ENCODE measurements at places on chromosomes 5 and 9.
A peak's percentile ranks its signal among the peaks of the same experiment; 100 is the strongest.

- DNase-seq, result no peak
These were observed 6.0 kb downstream of the EEIG1 start for GRCh38 chr9:127974769-127975261.

- DNase-seq, result peak; percentile 44
These were observed 24.3 kb downstream of the PTPDC1 start for GRCh38 chr9:94108584-94108983.

DNA sequence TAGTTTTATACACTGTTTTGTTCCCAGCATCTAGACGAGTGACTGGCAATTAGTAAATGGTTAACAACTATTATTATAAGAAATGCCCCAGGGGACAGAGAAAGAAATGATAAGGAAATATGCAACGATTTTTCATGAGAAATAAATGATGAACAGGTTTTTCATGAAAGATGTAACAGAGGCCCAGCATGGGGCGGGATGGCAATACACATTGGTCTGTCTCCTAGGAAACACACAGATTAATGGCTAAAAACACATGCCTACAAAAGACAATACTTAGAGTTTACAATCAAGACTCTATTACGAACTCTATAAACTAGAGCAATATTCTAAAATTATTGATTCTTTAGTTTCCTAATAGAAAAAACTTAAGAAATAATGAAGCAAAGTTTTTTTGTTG lies 441.5 kb upstream of the CDH9 start:
- DNase-seq, result no peak

DNA sequence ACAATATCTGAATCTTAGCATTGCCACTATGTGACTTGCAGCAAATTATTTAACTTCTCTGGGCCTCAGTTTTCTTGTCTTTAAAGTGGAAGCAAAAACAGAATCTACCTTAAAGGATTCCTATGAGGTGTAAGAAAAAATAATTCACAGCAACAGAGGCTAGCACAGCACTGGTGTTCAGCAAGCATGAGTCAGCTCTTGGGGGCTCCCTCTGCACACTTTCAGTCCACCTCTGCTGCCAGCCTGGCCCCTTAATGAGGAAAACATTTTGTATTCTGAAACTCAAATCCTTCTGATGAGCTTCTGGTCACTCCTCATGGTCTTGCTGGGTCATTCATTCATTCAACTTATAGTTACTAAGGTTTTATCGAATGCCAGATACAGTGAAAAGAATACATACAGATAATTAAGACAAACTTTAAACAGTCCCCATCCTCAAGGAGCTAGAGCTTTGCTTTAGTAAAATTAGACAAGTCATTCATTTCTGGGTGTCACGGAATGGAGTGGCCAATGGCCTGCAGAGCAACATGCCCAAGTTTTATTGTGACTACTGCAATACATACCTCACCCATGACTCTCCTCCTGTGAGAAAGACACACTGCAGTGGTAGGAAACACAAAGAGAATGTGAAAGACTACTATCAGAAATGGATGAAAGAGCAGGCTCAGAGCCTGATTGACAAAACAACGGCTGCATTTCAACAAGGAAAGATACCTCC lies 26.8 kb upstream of the IQGAP2 start:
- DNase-seq, result no peak

DNA sequence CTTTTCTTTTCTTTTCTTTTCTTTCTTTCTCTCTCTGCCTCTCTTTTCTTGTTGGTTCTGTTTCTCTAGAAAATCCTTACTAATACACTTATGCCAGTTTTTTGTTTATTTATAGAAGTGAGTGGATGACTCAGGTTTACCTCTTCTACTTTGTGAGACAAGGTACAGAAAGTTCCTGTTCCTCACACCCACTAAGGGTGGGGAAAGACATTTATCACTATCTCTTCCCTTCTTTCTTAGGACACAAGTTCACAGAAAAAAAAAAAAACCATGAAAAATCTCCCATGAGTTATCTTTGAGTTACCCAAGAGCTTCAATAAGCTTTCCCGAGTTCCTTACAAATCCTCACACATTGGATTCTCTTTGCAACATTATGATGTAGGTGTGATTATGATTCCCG lies 60.9 kb upstream of the CD180 start:
- peak; percentile 70 for DNase-seq

GRCh38 chr9:12182806-12183205 lies 510.4 kb upstream of the TYRP1 start:
- no peak for DNase-seq

- peak; percentile 44 for DNase-seq
These were observed 77.0 kb downstream of the CYFIP2 start for GRCh38 chr5:157342822-157343402.

- DNase-seq, result no peak
These were observed 244.2 kb upstream of the RIOK2 start for GRCh38 chr5:97427235-97427634.

GRCh38 chr9:88230612-88231011 lies 92.3 kb upstream of the SPATA31C2 start:
- DNase-seq, result peak; percentile 59

GRCh38 chr9:21015129-21015815 lies 16.2 kb downstream of the HACD4 start:
- peak; percentile 30 for DNase-seq

DNA sequence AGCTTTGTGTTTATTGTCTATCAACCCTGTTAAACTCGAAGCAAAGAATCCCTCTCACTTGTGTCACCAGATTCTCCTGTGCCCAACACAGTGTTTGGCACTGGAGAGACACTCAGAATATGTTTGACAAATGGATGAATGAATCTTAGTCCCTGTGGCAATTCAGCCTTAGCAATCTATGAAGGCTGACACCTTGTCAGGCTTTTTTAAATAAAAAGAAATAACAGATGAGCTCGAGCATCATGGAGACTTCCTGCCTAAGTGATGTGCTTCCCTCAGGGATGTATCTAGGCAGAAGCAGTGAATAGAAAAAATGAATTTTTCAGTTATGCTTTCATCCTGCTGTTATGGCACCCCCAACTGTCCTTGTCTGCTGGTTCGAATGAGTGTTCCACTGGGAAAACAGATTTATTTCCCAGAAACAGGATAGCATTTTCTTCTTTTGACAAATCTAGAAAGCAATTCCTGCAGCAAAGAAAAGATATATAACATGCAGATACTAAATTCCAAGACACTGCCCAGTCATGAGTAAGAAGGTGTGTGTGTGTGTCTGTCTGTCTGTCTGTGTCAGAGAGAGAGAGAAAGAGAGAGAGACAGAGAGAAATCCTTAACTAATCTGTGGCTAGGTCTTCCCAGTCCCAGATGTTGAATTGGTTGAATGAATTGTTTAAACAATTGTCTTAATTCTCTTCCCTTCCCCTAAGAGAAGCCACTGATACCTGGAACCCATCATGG lies 16.7 kb downstream of the MAMDC2 start:
- no peak for DNase-seq

DNA sequence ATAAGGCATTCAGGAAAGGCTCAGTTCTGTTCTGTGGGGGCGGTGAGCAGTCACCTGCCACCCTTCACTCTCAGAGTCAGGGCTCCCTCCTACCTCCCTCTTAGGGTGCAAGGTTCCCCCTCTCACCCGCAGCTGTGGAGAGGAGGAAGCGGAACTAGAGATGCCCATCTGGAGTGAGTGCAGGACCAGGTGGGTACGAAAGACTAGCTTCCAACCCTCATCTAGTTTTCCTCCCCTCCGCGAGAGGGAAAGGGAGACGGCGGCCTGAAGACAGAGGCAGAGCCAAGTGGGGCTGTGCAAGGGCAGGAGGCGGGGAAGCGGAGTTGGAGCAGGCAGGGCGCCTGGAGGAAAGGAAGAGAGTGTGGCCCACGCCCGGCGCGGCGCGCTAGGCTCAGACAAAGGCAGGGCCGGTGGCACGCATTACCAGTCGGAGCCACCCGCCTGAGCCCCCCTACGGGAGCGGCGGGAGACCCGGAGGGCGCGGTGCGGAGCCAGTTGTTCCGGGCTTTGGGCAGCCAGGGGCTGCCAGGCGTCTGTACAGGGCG lies 7.3 kb downstream of the PRR7 start:
- DNase-seq, result no peak

GRCh38 chr5:64775291-64775690 lies 6.6 kb downstream of the CWC27 start:
- no peak for DNase-seq

- peak; percentile 11 for DNase-seq
These were observed 365.9 kb downstream of the PLK2 start for GRCh38 chr5:58094031-58094430.

GRCh38 chr5:72467461-72467860 lies 39.7 kb downstream of the ZNF366 start:
- DNase-seq, result no peak

GRCh38 chr9:12988258-12988657 lies 213.4 kb downstream of the LURAP1L start:
- no peak for DNase-seq

GRCh38 chr5:98594098-98594497 lies 179.4 kb upstream of the RGMB start:
- no peak for DNase-seq

- no peak for DNase-seq
These were observed 84.5 kb downstream of the GNAQ start for GRCh38 chr9:77946969-77947620.

- peak; percentile 100 for DNase-seq
These were observed 209.2 kb upstream of the PAPPA start for GRCh38 chr9:115944166-115944948.

- DNase-seq, result no peak
These were observed 21.6 kb downstream of the CSF1R start for GRCh38 chr5:150064681-150065220.

GRCh38 chr9:93159601-93160471 lies 24.1 kb upstream of the WNK2 start:
- DNase-seq, result peak; percentile 76

GRCh38 chr9:138063785-138064184 lies 186.2 kb downstream of the CACNA1B start:
- DNase-seq, result no peak

- DNase-seq, result peak; percentile 8
These were observed 4.7 kb upstream of the FSD1L start for GRCh38 chr9:105443121-105443520.

Measured in fibroblast of mammary gland (primary cell).